H1 (cell line): ENCODE measurements at places on chromosomes 7 and 10. TPM values are rescaled to one million over a fixed set of nuclear protein-coding genes. Genes with fewer than 3 reads are reported as not detected.

- H3K4me3 ChIP-seq, result no peak overlapping the region
- no peaks in the 10 kb centered on the region for H3K27me3 ChIP-seq
Measured at GRCh38 chr10:60573336-60573735, 183.7 kb upstream of the ANK3 start.

- H3K27ac ChIP-seq, result no peak overlapping the region
- no peak overlapping the region for H3K4me3 ChIP-seq
- H3K36me3 ChIP-seq, result no peaks in the 10 kb centered on the region
- H3K4me1 ChIP-seq, result no peaks in the 10 kb centered on the region
- DNase-seq, result no peak
Measured at GRCh38 chr10:115985786-115986185, 287.2 kb downstream of the GFRA1 start.

DNA sequence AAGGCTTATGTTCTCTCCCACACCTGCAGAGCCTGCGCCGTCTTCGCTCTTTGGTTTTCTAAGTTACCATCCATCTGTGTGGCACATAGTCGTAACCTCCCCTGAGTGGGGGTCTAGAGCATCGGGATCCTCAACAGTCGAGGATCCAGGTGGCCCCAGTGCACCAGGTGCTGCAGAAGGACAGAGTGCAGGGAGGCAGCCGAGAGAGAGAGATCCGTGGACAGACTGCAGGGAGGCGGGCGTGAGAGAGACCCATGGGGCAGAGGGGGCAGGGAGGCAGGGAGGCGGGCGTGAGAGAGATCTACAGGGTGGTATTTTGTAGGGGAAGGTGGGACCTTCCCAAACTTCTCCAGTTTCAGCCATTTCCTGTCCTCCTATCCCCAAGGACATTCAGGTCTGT is 42.3 kb downstream of the PFKP start:
- H3K4me1 ChIP-seq, result no peaks in the 10 kb centered on the region
- no peak overlapping the region for H3K27ac ChIP-seq
- no peak for DNase-seq

- no peak overlapping the region for H3K27ac ChIP-seq
- H3K36me3 ChIP-seq, result no peaks in the 10 kb centered on the region
- H3K27me3 ChIP-seq, result no peaks in the 10 kb centered on the region
- DNase-seq, result no peak
- peaks cover 9% of the 10 kb centered on the region for H3K4me1 ChIP-seq
Measured at GRCh38 chr10:44209811-44210210, 175.1 kb downstream of the CXCL12 start.

DNA sequence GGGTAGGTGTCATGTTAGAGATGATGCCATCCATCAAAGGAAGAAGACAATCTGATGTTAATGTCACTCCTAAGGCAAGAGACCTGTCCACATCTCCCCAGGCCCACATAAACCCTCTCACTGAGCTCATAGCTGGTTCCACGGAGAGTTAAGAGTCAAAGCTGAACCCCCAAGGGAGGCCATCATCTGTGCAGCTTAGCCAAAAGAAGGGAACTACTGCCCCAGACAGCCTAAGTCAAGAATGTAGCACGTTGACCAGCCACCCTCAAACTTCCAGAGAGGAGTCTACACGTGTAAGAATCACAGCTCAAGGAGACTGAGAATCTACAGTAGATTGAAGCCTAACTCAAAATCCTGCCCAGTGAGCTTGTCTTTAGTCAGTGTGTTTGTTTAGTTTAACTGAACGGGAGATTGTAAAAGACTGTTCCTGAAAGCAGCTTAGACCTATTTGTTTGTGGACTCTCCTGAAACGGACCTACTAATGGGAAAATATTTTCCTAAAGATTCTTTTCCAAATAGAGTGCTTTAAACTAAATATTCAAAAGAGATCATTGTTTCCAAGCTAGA is 192.7 kb upstream of the NFE2L3 start:
- no peaks in the 10 kb centered on the region for H3K4me1 ChIP-seq
- H3K27ac ChIP-seq, result no peak overlapping the region
- no peaks in the 10 kb centered on the region for H3K27me3 ChIP-seq
- no peaks in the 10 kb centered on the region for H3K36me3 ChIP-seq
- no peak overlapping the region for H3K4me3 ChIP-seq
- DNase-seq, result no peak

- H3K36me3 ChIP-seq, result no peaks in the 10 kb centered on the region
- H3K4me3 ChIP-seq, result no peak overlapping the region
- no peak for DNase-seq
- H3K4me1 ChIP-seq, result peaks cover 7% of the 10 kb centered on the region
- no peaks in the 10 kb centered on the region for H3K27me3 ChIP-seq
Measured at GRCh38 chr7:27868131-27868550, 128.2 kb downstream of the TAX1BP1 start.

GRCh38 chr7:106999023-106999422 is 45.5 kb upstream of the PRKAR2B start:
- no peaks in the 10 kb centered on the region for H3K4me1 ChIP-seq
- no peak overlapping the region for H3K27ac ChIP-seq
- H3K4me3 ChIP-seq, result no peak overlapping the region
- no peaks in the 10 kb centered on the region for H3K27me3 ChIP-seq

DNA sequence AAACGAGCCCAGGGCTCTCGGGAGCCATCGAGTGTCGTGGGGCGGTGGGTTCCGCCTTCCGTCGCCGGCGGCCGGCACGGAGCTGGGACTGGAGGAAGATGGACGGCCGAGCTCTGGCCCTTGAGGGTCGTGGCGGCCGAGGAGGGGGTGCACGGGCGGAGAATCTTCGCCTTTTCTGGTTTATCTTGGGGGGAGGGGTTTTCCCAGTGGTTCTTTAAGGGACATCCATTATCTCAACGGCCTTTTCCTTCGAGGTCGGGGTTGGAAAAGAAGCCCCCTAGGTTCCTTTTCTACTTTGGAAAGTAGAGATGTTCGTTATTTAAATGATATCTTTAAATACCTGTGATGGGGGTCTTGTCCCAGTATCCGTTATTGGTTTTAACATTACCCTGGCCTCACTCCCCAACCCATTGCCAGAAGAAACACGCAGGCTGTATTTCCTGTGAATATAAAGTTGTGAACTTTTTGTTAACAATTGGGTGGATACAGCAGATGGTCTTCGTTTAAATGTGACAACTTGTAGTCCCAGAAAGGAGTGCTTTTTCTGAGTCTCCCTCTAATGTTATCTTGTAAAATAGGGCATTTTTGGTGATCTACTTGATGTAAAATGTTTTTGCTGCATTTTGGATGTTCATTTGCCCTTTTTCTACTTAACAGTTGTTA is 765 bp downstream of the CCAR1 start:
- H3K4me1 ChIP-seq, result peaks cover 2% of the 10 kb centered on the region; the same call in 1 of the 2 replicates
- peak overlapping the region; percentile 91 for H3K4me3 ChIP-seq
- H3K27me3 ChIP-seq, result no peaks in the 10 kb centered on the region
- peak overlapping the region; percentile 97 for H3K27ac ChIP-seq
- peaks cover 31% of the 10 kb centered on the region for H3K36me3 ChIP-seq

GRCh38 chr7:121123032-121123431 is 134.5 kb downstream of the CPED1 start:
- H3K4me1 ChIP-seq, result no peaks in the 10 kb centered on the region
- H3K4me3 ChIP-seq, result no peak overlapping the region
- H3K27ac ChIP-seq, result no peak overlapping the region
- no peak for DNase-seq

- no peak overlapping the region for H3K4me3 ChIP-seq
- no peaks in the 10 kb centered on the region for H3K27me3 ChIP-seq
- no peaks in the 10 kb centered on the region for H3K4me1 ChIP-seq
- no peak for DNase-seq
Measured at GRCh38 chr10:1661416-1661815, 75.9 kb downstream of the ADARB2 start.

GRCh38 chr7:96949766-96950165 is 55.6 kb upstream of the DLX6 start:
- no peaks in the 10 kb centered on the region for H3K27me3 ChIP-seq
- no peak overlapping the region for H3K4me3 ChIP-seq
- H3K4me1 ChIP-seq, result no peaks in the 10 kb centered on the region
- H3K27ac ChIP-seq, result no peak overlapping the region
- no peaks in the 10 kb centered on the region for H3K36me3 ChIP-seq

DNA sequence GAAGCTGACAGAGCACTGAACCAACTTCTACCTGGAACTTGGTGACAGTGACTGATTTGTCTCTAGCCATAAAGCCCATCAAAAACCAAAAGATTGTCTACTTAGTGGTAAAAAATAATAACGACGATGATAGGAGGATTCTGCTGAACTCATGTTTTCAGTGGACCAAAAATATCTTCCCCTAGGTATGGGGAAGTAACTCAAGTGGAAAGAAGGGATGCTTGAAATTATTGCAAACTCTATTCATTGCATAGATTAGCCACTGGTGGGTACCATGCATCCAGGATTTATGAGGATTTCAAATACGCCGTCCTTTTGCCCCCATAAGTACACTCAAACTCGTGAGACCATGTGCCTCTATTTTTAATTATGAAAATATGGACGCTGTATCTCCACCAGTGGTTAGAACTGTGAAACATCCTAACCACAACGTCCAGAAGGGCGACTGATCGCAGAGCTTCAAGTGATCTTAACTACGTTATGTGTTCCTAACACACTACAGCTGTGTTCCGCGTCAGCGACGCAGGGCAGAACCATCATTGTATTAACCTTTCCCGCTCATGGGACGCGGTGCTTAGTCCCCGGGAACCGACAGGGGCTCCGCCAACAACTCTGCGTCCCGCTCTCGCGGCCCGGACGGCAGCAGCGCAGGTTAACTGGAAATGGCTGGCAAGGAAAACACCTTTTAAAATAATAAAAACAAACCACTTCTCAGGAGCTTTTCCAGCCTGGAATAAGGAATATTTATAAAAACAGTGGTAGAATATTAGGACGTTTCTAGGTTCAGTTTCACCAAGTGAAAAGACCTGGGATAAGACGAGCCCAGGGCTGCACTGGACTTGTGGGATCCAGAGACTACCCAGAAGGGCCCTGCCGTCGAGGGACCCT is 776 bp downstream of the PEX1 start:
- DNase-seq, result peak; percentile 60
- H3K36me3 ChIP-seq, result peaks cover 2% of the 10 kb centered on the region; the same call in 1 of the 2 replicates
- peak overlapping the region; percentile 95 for H3K4me3 ChIP-seq
- peaks cover 3% of the 10 kb centered on the region; the same call in 1 of the 2 replicates for H3K4me1 ChIP-seq
- H3K27ac ChIP-seq, result peak overlapping the region; percentile 39; the same call in 1 of the 2 replicates

DNA sequence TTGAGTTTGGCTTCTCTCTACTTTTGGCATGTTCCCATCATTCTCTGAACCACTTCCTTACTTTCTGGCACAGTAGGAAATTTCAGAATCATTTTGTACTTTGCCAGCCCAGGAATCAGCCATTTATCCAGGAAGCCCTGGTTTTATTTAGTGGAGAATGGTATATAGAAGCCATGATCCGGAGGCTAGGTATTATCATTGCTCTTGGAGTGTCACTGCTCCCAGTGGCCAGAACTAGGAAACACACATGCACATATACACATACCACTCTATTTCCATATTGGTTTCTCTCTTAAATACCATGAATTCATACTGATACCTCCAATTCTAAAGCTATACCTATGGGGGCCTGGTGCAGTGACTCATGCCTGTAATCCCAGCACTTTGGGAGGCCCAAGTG is 36.3 kb downstream of the SUFU start:
- H3K4me3 ChIP-seq, result no peak overlapping the region
- no peak for DNase-seq
- H3K27me3 ChIP-seq, result no peaks in the 10 kb centered on the region
- H3K27ac ChIP-seq, result no peak overlapping the region
- H3K4me1 ChIP-seq, result no peaks in the 10 kb centered on the region

DNA sequence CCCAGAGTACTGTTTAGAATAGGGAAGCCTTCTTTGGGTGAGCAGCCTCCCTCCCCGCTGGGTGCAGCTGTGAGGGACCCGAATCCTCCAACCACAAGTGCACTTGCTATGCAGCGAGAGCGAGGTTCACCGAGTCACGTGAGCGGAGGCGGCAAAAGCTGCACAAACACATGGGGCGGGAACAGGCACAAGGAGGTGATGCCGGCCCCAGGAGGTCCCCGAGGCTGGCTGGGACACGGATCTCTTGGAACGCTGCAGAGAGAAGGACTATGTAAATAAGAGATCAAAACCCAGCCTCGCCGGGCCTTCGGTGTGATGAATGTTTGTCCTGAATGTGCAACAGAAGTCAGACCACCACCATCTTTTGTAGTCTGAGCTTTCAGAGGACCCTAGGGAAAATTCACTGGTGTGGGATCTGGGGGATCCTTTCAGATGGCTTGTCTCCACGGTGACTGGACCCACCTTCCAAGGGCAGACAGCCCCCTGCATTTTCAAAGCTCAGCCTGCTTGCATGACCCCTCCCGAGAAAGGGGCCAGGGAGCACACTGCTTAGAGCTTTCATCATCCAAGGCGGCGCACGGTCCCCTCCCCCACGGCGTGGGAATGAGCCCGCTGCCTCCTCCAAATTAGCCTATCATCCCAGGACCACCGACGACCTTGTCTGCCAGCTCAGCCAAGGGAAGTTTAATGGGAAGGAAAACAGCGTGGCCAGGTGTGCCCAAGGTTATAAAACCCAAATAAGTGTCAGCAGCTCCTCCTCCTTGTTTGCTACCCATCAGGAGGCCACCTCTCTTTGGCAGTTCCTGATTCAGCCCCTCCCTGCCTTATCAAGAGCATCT is 327.7 kb downstream of the CXCL12 start:
- H3K27me3 ChIP-seq, result no peaks in the 10 kb centered on the region
- H3K4me3 ChIP-seq, result no peak overlapping the region
- no peak for DNase-seq

- no peak for DNase-seq
- no peak overlapping the region for H3K4me3 ChIP-seq
- H3K27me3 ChIP-seq, result no peaks in the 10 kb centered on the region
Measured at GRCh38 chr7:152340161-152340560, 95.6 kb downstream of the KMT2C start.

GRCh38 chr7:34675749-34676374 is 17.8 kb downstream of the NPSR1 start:
- no peak overlapping the region for H3K4me3 ChIP-seq
- H3K36me3 ChIP-seq, result no peaks in the 10 kb centered on the region
- no peaks in the 10 kb centered on the region for H3K4me1 ChIP-seq
- no peak overlapping the region for H3K27ac ChIP-seq

GRCh38 chr10:132691711-132692153 is 94.2 kb downstream of the NKX6-2 start:
- H3K4me3 ChIP-seq, result no peak overlapping the region
- H3K27ac ChIP-seq, result no peak overlapping the region
- H3K27me3 ChIP-seq, result no peaks in the 10 kb centered on the region
- H3K4me1 ChIP-seq, result no peaks in the 10 kb centered on the region
- no peaks in the 10 kb centered on the region; the same call in 1 of the 2 replicates for H3K36me3 ChIP-seq

DNA sequence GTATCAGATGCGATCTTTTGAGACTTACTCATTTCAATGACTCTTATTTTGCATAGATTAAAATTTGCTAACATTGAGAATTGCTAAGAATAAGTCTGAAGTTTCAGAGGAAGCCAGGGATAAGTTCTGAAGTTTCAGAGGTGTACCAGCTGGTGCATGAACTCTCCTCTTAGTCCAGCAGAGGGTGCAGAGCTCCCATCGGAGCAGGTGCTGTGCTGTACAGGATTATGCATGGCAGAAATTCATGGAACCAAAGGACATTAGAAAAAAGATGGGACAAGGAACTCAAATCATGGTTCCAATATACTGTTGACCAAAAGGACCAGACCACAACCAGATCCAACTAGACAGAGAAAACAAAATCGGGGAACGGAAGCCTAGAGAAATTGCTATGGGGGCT is 41.9 kb downstream of the MGAM2 start:
- H3K4me3 ChIP-seq, result no peak overlapping the region
- no peak for DNase-seq
- no peak overlapping the region for H3K27ac ChIP-seq
- H3K4me1 ChIP-seq, result no peaks in the 10 kb centered on the region
- no peaks in the 10 kb centered on the region for H3K27me3 ChIP-seq

Gene ELMO1
- total RNA-seq, result 18.4 and 20.6 TPM in 2 replicates

Gene JCAD
- total RNA-seq, result 2.9 and 5.2 TPM in 2 replicates

Gene CPA2
- total RNA-seq, result 0.31 TPM in 1 of 2 replicates, not detected in the other

Gene HTRA1
- total RNA-seq, result 15.8 and 16.5 TPM in 2 replicates

Gene GPR146
- total RNA-seq, result 0.54 and 1.8 TPM in 2 replicates
